ENCODE measurements at places on chromosomes 1 and 21.

DNA sequence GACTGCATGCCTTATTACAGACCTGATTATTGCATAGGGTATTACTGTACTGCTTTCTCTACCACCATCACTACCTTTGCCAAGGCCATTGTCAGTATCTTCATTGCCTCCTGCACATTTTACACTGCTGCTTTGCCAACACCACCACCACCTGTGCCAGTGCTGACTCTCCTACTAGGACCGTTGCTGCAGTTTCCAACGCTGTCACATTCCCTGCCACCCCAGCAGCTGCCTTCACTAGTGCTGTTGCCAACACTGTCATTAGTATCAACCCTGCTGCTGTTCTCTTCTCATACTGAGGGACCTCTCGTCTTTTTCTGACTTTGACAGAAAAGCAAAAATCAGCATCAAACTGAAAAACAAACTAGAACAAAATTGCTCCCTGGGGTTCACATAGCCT is 394.9 kb upstream of the B3GALT2 start:
- no peak for DNase-seq

DNA sequence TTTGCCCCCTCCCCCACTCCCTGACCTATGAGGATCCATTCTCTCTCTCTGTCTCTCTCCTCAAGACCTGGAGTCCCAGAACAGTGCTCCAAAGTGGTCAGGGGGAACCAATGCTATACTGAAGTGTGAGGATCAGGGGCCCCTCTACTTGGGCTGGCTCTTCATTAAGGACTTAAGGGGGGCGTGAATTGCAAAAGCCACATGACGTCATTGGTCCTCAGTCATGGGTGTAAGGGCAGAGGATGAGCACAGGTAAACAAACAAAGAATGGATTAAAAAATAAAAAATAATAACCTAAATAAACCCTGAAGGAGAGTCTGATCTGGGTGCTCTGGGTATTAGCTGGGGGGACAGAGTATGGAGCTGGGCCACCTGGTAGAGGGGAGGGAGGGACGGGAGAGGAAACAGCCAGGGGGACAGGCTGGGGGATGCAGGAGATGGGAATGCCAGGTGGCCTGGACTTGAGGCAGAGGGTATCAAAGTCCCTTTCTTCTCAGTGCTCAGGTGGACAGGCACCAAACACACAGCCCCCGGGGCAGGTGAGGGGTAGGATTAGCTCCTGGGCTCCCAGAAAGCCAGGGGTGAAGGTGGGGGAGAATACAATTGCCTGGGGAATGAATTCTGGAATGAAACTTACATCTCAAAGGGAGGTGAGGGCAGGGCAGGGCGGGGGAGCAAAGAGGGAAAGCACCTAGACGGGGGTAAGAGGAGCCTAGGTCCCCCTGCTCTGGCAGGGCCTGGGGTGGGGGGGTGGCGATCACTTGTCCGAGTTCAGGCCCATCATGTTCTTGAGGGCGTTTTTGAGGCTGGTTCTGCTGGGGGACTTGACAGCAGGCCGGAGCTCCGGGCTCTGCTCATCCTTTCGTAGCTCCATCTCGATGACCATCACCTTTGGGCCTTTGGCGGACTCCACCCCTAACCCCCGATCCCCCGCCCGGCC is 4.6 kb downstream of the MPZ start:
- DNase-seq, result no peak

GRCh38 chr1:208985231-208985630 is 598.3 kb upstream of the CAMK1G start:
- no peak for DNase-seq

- no peak for DNase-seq
These were observed 146.6 kb downstream of the SPATA46 start for GRCh38 chr1:162230096-162230495.

- DNase-seq, result no peak
These were observed 25.4 kb downstream of the CFAP57 start for GRCh38 chr1:43197343-43198127.

All from stimulated activated CD8-positive, alpha-beta memory T cell treated with anti-CD3 and anti-CD28 coated beads, Interleukin-4, amount 100 ng/mL, for 1 hour (primary cell).